ENCODE measurements at places on chromosomes 7 and 10. TPM values are rescaled to one million over a fixed set of nuclear protein-coding genes. Genes with fewer than 3 reads are reported as not detected.

DNA sequence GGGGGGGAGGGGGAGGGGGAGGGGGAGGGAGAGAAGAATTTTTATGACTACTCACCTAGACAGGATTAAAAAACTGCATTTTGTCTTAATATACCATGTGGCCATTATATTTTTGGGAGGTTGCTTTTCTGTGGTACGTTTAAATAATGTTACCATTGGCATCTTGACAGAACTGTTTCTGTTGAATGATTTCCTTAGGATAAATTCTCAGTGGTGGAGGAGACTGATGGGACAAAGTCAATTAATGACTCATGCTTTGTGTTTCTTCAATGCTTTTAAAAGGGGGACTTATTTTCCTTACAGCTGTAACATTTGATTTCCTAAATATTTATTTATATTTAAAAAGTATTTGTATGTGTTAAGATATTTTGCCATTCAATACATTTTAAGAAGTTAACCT is 13.7 kb downstream of the AGR2 start:
- DNase-seq: no peak

Gene CALCR
- not detected for total RNA-seq

Gene RSPH10B
- 0.37 TPM for total RNA-seq

DNA sequence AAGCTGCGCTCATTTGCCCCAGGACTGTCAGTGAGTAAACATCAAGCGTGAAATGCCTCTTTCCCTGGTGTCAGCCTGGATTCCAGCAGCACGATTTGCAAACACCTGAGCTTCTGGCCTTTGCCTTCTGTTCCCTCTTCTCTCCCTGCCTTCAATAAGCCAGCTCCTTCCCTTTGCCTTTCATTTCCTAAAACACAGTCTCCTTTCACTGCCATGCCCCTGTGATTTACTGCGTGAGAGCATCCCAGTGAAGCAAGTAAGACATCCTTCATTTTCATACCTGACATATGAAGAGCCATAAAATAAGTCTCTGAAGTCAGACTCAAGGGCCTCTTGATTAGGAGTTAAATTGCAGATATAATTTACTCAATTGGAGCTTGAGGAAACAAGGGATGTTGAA is 681.8 kb downstream of the TYW1 start:
- DNase-seq: no peak

GRCh38 chr10:73601486-73601921 is 10.4 kb upstream of the USP54 start:
- peak; percentile 86 for DNase-seq

GRCh38 chr10:79449181-79450146 is 4.0 kb upstream of the ZCCHC24 start:
- no peak for DNase-seq

GRCh38 chr10:129764901-129765663 is 199.0 kb downstream of the EBF3 start:
- no peak for DNase-seq

Gene HECW1
- total RNA-seq: 0.17 TPM

Gene OPN1SW
- not detected for total RNA-seq

- DNase-seq: no peak
Observed at GRCh38 chr10:124478515-124478914, 16.9 kb downstream of the LHPP start.

All from Calu3 (cell line).